ENCODE measurements at places on chromosomes 1 and 21. TPM values are rescaled to one million over a fixed set of nuclear protein-coding genes. Genes with fewer than 3 reads are reported as not detected.

DNA sequence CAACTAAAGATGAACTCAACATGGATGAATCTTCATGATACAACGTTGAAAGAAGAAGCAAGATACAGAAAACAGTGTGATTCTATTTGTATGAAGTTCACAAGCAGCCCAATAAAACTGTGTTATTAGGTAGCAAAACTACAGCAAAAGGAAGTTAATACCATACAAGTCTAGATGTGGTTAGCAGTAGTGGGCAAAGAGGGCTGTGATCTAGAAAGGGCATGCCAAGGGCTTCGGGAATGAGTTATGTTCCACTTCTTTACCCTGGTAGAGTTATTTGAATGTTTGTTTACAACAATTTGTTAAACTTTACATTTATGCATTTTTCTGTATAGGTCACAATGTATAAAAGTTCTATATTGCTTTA is 9.2 kb downstream of the TNFRSF9 start:
- H3K27me3 ChIP-seq = no peaks in the 10 kb centered on the region
- H3K4me1 ChIP-seq = no peaks in the 10 kb centered on the region
- H3K27ac ChIP-seq = no peak overlapping the region
- DNase-seq = no peak

DNA sequence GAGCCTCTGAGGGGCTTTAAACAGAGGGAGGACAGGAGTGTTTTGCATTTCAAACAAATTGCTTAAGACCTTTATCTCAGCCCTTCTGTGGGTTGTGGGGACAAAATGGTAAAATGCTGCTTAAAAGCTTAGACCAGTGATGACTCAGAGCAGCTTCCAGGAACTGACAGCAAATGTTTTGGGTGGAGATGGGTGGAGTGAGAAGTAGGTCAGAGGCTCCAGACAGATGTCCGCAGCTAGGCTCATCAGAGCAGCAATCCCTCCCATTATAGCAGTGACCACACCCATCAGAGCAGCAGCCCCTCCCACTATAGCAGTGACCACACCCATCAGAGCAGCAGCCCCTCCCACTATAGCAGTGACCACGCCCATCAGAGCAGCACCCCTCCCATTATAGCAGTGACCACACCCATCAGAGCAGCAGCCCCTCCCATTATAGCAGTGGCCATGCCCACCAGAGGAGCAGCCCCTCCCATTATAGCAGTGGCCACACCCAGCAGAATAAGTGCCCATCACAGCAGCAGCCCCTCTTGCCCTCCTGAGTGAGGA is 532.2 kb downstream of the MATN1 start:
- peaks cover 2% of the 10 kb centered on the region for H3K4me1 ChIP-seq
- no peaks in the 10 kb centered on the region for H3K36me3 ChIP-seq
- no peaks in the 10 kb centered on the region for H3K27me3 ChIP-seq
- H3K4me3 ChIP-seq = no peak overlapping the region
- DNase-seq = peak; percentile 37

- H3K4me3 ChIP-seq = no peak overlapping the region
- H3K27ac ChIP-seq = no peak overlapping the region
- no peaks in the 10 kb centered on the region for H3K27me3 ChIP-seq
- H3K4me1 ChIP-seq = peaks cover 5% of the 10 kb centered on the region
Observed at GRCh38 chr1:13517193-13517812, 3.5 kb upstream of the LRRC38 start.

DNA sequence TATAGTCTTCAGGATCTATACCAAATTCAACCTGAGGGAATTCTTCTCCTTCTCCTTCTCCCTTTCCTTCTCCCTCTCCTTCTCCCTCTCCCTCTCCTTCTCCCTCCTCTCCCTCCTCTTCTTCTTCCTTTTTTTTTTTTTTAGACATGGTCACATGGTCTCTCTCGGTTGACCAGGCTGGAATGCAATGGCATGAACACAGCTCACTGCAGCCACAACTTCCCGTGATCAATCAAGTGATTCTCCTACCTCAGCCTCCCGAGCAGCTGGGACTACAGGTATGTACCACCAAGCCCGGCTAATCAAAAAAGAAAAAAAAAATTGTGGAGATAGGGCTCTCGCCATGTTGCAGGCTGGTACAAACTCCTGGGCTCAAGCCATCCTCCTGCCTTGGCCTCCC is 51.5 kb downstream of the DNAI4 start:
- no peak overlapping the region for H3K4me3 ChIP-seq
- DNase-seq = no peak
- no peaks in the 10 kb centered on the region for H3K4me1 ChIP-seq
- no peaks in the 10 kb centered on the region for H3K36me3 ChIP-seq
- no peaks in the 10 kb centered on the region for H3K27me3 ChIP-seq

EXTL1 gene
- 4.0 TPM for total RNA-seq

SEMA6C gene
- 14.7 TPM for total RNA-seq

RLF gene
- 16.5 TPM for total RNA-seq

PLD5 gene
- 2.2 TPM for total RNA-seq

All from ovary (tissue), 10 donors.